ENCODE measurements at places on chromosomes 4 and X.

- DNase-seq: no peak
Measured at GRCh38 chr4:147899512-147899911, 167.6 kb downstream of the ARHGAP10 start.

DNA sequence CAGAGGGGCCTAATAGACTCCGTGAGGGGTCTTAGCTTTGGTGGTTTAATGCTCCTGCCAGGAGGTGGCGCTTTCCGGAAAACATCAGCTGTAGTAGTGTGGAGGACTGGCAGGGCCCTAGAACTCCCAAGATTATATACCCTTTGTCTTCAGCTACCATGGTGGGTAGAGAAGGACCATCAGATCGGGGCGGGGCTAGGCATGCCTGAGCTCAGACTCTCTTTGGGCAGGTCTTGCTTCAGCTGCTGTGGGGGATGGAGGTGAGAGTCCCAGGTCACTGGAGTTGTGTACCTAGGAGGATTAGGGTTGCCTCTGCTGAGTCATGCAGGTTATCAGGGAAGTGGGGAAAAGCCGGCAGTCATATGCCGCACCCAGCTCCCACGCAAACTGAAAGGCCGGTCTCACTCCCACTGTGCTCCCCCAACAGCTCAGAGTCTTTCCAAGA, 63.0 kb upstream of the AGA start:
- DNase-seq: no peak

DNA sequence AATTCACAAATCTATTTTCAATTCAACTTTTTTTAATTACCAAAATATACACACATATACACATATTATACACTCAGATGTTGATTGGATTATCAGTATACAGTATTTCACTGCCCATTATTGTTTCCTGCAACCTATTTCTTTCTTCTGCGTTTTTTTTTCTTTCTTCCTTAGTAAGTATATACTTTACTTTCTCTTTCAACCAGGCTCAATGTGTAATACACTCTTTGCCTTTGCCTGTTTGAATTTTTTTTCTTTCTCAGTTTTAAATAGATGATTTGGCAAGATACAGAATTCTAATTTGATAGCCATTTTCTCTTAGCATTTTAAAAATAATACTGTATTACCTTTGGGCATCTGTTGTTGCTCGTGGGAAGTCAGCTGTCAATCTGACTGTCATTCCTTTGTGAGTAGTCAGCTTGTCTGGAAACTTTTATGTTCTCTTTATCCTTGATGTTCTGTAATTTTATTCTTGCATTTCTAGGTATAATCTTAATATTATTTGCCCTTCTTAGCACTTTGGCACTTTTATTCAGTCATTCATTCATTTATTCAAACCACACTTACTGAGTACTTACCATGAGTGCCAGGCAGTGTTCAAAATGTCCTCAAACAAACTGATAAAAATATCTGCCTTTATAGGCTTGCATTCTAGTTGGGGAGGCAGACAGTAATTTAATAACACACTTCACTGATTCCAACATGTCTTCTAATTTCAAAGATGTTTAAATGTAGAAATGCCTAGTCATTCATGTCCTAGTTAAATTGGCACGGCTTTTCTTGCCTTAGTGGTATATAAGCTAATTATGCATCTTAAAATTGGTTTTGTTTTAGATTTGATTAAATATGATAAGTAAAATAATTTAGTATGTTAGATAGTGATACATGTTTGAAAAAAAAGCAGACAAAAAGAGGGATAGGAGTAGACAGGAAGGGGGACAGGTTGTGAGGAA, 3.7 kb downstream of the USP38 start:
- DNase-seq: no peak

DNA sequence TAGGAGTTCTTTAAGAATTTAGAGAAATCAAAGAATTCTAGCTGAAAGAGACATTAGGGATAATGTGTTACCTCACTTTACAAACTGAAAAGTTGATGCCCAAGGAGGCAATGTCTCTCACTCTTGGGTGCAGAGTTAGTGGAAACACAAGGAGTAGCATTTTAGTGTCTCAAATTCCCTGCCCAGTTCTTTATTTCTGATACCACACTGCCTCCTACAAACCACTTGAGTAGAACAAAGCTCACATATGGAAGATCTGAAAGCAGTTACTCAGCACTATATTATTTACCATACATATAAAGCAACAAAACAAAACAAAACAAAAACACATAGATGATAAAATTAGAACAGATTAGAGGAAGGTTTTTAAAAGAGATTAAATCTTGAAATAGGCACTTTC, 124.2 kb downstream of the REELD1 start:
- no peak for DNase-seq

- no peak for DNase-seq
Measured at GRCh38 chr4:148893095-148893494, 450.9 kb upstream of the NR3C2 start.

DNA sequence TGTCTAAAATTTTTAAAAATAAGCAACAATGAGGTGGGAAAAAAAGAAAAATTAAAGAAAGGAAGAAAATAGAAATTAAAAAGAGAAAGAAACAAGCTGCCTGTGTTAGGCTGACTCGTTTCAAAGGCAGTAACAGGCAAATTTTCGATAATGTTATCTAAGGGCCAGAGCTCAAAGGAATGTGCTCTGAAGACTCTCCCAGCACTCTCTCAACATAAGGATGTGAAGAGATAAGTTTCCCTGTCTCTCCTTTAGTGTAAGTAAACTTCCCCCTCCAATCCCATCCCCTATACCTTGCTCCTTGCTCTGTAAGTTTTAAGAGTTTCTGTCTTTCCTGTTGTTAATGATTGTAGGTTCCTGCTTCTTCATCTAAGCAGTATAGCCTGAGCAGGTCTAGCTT, 172.8 kb downstream of the TEX13C start:
- DNase-seq: no peak

- no peak for DNase-seq
Measured at GRCh38 chr4:162497564-162498167, 333.9 kb upstream of the FSTL5 start.

DNA sequence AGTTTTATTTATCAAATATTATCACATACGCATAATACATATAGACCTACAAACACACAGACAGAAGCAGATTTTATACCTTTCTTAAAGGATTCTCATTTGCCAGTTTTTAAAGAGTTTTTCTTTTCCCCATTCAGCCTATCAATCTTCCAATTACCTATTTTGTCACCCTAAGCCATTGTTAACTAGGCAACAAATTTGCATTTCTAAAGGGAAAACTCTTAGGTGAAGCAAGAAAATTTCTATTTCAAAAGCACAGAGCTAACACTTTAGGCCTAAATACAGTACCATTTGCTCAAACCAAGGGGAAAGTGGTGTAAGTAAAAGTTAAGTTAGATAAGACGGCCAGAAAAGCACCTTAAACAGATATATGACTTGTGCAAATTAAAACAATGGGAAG, 156.6 kb downstream of the NDST3 start:
- DNase-seq: no peak

DNA sequence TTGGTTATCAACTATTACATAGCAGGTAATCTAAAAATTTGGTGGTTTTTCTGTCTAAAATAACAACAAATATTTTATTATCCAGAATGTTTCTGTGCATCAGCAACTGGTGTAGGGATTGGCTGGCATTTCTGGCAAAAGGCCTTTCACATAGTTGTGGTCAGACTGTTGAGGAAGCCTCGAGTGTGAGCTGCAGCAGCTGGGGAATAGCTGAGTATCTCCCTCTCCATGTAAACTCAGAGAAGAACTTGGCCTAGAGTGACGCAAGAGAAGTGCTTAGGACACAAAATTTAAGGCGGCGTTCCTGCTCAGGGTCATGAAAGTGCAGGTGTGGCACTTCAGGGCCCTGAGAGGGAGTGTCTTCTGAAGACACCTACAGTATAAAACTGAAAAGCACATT, 558.9 kb downstream of the SPOCK3 start:
- no peak for DNase-seq

DNA sequence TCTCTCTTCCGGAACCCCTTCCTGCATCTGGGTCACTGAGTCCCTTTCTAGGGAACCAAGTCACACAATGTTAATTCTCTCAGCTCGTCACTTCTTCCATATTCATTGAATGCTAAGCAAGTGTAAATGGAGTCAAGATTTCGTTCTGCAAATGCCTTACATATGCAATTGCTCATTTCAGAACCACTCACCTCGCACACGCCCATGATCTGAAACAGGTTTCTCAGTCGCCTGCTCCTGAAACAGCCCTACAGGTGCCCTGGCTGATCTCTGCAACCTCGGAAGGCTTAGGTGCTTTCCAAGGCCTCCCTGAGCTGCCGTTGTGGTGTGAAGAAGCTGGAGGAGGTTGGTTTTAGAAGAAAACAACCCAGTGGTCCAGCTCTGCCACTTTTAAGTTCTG, 100.8 kb upstream of the MSX1 start:
- DNase-seq: no peak

- no peak for DNase-seq
Measured at GRCh38 chr4:138056541-138056940, 185.6 kb downstream of the SLC7A11 start.

- DNase-seq: no peak
Measured at GRCh38 chr4:148795156-148795864, 353.1 kb upstream of the NR3C2 start.

DNA sequence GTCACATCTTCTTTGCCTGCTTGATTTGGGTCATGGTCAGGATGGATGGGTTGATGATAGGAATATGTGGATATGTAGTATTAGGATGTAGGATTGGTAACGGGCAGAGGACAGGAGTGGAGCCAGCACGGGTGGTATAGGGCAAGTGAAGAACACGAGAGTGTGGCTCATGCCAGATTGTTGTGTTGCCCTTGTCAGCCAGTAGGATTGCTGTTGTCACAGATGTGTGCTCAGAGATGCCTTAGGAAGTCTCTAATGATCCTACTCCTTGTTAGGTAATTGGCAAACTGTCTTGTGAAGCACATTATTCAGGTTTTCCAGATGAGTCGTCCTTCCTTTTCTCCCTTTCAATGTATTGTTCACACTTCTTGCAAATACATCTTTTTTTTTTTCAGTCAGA, 5.5 kb downstream of the ATP10D start:
- no peak for DNase-seq

- no peak for DNase-seq
Measured at GRCh38 chr4:127759893-127760292, 22.2 kb upstream of the HSPA4L start.

DNA sequence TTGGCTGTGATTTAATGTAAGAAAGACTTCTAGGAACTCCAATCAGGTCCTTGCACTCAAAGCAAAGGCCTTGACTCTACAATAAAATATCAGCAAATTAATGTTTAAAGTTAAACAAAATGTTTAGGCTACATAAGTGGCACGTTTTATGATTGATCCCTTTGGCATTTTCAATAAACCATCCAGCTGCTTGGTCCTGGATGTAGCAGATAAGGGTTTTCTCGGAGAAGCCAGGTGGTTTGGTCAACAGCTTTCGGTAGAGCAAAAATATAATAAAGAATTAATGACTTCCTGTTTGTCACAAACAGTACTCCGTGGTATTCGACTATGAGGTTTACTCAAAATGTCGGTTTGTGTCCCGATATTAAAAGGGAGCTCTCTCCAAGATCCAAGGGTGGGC, 95.8 kb downstream of the GEMIN8 start:
- DNase-seq: no peak

GRCh38 chr4:3533423-3533820, 1.2 kb upstream of the LRPAP1 start:
- DNase-seq: no peak

Measured in stimulated activated CD8-positive, alpha-beta memory T cell treated with anti-CD3 and anti-CD28 coated beads, Interleukin-15, amount 100 ng/mL, for 48 hours (primary cell).